Activated CD8-positive, alpha-beta memory T cell treated with anti-CD3 and anti-CD28 coated beads, Interleukin-2, amount 50 U/mL, for 4 hours (primary cell): ENCODE measurements at places on chromosomes 6 and 20.

- DNase-seq: no peak
These were observed 125.7 kb downstream of the CRYBG1 start for GRCh38 chr6:106486236-106486635.

DNA sequence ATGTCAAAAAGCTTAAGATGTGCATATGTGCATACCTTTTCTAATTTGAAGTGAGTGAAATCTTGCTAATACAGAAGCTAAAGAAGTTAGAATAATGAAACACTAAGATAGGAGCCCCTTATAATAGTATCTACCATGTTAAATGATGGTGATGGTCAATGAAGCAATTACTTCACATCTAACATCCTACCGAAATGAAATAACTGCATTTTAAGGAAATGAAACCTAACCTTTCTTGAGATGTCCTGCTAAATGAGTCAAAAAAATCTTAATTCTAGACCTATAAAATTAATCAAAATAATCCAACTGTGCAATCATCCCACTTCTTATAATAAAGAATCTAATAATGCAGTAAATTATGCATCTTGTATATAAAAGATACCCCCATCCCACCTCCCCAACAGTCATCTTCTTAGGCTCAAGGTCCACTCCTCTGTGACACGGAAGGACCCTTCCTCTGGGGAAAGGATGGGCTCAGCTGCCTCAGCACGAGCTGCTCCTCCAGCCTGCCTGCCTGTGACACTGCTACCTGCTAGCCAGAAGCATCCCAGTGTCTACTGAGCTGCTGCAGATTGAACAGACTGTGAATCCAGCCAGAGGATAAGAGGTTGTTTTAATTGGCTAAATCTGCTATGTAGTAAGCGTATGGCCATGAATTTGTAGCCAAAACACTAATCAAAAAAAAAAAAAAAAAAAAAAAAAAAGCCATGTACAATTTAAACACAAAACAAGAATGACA, 129.6 kb upstream of the BEND3 start:
- no peak for DNase-seq

- DNase-seq: no peak
These were observed 31.2 kb downstream of the SNAI1 start for GRCh38 chr20:50013976-50014375.

GRCh38 chr20:10488534-10488933, 53.4 kb downstream of the SLX4IP start:
- no peak for DNase-seq

DNA sequence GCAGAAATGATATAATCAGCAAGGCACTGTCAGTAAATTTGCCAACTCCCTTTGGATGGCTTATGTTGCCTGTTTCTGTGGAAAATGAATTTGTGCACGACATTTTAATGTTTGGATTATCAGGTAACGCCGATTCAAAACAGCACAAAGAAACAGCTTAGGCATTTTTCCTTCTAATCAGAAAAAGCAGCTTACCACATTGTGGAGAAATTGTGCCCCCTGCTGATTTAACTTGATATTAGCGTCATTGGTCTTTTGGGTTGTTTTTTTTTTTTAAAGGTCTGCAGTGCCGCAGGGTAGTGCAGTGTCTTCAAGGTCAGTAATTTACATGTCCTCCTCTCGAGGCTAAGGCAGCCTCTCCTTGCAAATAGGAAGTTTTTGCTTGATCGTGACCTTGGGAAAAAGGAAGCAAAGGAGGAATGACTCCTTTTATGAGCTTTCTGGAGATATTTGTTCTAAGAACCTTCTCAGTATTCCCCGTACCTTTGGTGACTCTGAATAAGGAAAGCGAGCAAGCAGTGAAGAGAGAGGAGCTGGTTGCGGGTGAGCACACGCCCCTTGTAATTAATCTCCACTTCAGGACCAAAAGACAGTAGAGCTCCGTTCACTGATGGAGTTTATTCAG, 79.1 kb downstream of the ELOVL4 start:
- no peak for DNase-seq

- DNase-seq: no peak
These were observed 148.7 kb downstream of the PRL start for GRCh38 chr6:22147921-22148776.

- DNase-seq: no peak
These were observed 52.2 kb upstream of the TRERF1 start for GRCh38 chr6:42503894-42504293.

GRCh38 chr6:5091210-5092069, 6.3 kb downstream of the PPP1R3G start:
- no peak for DNase-seq

DNA sequence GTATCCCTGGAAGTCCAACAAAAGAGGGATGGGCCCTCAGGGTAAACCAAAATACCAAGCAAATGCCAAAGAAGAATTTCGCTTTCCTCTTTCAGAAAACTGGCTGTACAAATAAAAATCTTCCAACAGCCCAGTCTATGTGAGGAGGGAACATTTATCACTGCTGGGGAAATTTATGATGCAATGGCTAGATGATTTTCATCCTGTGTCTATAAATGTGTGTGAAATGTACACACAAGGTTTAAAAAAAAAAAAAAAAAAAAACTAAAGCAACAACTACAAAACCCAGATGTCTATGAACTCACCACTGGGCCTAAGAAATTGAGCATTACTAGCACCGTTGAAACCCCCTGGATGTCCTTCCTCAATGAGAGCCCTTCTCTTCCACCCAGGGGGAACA, 68.7 kb upstream of the SLC4A11 start:
- no peak for DNase-seq

DNA sequence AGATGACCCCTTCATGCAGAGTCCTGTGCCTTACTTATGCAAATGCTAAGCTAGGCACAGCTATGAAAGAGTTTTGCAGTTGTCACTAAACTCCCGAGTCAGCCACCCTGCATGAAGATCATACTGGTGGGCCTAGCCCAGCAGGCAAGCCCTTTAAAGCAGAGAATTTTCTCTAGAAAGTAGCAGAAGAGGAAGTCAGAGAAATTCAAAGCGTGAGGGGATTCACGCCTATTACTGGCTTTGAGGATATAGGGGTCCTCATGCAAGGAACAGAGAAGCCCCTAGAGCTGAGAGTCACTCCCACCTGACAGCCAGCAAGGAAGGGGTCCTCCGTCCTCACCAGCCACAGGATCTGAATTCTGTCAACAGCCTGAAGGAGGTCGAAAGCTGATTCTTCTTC, 54.6 kb downstream of the MYB start:
- no peak for DNase-seq

- DNase-seq: no peak
These were observed 85.8 kb downstream of the SLC35F1 start for GRCh38 chr6:117992856-117993255.

DNA sequence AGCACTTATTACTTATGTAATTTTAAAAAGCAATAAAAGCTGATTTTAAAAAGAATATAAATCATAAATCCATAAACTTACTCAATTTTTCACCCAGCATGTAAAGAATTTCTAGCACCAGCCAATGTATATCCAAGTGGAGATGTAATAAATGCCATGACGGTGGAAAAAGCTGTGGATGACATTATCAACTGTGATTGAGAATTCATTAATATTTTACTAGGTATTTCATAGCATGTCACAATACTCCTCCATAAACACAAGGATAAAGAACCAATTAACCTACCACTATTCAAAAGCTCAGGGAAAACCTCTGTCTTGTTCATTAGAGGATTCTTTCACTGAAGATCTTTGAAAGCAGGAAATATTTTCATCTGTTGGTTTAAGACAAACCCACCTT, 13.2 kb downstream of the MMS22L start:
- no peak for DNase-seq
